Cortex of kidney (tissue), 1 donor: ENCODE measurements at places on chromosomes 5 and 9.

DNA sequence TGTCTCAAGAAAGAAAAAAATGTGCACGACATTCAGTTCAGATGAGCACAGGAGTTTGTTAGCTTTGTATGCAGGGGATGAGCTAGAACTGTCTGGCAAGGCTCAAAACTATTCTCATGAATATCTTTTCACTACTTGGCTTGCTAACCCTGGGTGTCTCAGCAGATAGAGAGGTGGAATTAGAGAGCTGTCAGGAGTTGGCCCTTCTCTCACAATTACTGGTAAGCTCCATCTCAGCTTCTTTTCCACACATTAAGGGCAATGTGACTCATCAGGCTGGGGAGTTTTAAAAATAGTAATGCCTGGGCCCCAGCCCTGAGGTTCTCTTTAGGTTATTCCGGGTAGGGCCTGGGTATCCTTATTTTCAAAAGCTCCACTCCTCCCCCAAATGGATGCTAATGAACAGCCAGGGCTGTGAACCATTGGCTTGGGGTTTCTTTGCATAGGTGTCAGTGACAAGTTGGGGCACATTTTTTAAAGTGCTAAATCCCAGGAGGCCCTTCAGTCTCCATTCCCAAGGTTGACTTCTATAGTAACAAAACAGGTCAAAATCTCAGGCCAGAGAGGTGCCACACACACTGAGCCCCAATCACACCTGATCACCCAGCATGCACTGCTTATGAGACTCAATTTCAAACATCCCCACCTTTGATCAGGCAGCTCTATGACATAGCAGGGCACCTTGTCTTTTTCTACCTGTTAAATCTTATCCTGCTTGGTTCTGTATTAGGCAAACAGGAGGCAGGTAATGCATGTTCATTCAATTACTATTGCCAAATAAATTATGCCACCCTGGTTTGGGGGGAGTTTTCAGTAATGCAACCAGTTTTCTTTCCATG, 239.7 kb upstream of the DAP start:
- no peak for DNase-seq

GRCh38 chr5:142432961-142433360, 108.1 kb upstream of the SPRY4 start:
- no peak for DNase-seq

GRCh38 chr5:56950626-56951125, 1.2 kb downstream of the MIER3 start:
- DNase-seq: no peak

GRCh38 chr9:131624636-131625507, 79.5 kb downstream of the PRRT1B start:
- no peak for DNase-seq

DNA sequence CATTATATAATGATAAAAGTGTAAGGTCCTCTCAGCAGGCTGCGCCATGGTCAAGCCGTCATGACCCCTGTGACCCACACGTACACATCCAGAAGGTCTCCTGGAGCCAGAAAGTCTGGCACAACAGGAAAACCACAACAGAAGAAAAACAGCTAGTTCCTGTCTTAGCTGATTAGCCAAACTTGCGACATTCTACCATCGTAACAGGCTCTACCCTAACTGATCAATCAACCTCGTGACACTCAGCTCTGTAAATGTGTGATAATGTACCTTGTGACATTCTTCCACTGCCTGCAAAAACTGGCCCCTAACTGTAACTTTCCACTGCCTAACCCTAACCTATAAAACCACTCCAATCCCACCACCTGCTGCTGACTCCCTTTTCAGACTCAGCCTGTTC, 316.4 kb upstream of the TUSC1 start:
- DNase-seq: no peak

GRCh38 chr9:111113712-111114111, 75.4 kb upstream of the LPAR1 start:
- no peak for DNase-seq

GRCh38 chr9:82223442-82223841, 234.9 kb downstream of the SPATA31D1 start:
- no peak for DNase-seq
